ENCODE measurements at places on chromosomes 12 and 14. TPM values are rescaled to one million over a fixed set of nuclear protein-coding genes. Genes with fewer than 3 reads are reported as not detected.

DNA sequence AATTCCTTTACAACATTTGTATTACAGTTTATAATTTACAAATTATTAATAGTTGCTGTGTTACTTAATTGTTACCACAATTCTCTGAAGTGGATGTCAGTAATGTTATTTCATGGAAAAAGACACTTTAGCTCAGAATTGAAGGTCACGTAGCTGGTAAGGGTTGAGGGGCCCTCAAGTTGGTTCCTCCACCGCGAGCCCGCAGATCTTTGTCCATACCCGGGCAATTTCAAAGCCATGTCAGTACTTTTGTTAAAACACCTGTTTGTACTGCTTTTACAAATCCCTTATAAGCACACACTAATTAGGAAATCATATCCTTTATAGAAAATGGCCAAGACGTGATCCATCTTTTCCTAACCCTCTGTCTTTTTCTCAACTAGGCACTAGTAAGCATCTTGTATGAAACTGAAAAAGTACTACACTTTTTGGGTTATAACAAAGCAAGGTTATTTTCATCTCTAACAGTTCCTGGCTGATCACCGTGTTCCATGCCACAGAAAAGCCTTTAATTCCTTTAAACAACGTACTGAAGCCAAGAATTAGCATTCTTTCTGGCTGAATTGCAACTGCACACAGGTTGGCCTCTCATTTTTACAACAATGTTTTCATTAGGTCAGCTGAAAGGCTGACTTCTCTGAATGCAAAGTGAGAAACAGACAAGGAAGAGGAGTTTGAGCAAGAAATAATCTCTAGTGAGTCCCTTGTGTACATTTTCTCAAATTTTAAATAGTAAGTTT, 76.1 kb downstream of the CNTN1 start:
- no peak for DNase-seq

- DNase-seq = no peak
These were observed 3.3 kb downstream of the ZCRB1 start for GRCh38 chr12:42322567-42322966.

- peak; percentile 83 for DNase-seq
These were observed 23.7 kb upstream of the IFT81 start for GRCh38 chr12:110100315-110100970.

DNA sequence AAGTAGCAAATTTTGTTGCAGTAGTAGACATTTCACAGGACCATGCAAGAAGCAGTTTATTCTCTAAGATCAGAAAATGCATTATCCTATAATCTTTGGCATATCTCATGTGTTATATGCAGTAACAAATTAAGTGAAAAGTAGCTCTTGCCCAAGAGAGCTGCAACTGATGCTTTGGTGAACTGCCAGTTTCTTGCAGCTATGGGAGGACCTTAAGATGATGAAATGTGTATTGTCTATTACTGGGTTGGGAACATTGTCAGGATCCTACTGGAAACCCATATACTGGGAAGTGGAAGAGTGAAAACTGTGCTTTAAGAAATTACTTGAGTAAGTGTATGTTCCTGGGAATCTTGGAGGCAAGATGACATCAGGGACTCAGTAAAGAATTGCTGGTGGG, 238.8 kb downstream of the DACT1 start:
- no peak for DNase-seq

The KRT77 gene
- total RNA-seq = not detected

Data from ovary (tissue), 10 donors.